ENCODE measurements at places on chromosomes 12 and 14. TPM values are rescaled to one million over a fixed set of nuclear protein-coding genes. Genes with fewer than 3 reads are reported as not detected.
A peak's percentile ranks its signal among the peaks of the same experiment; 100 is the strongest.

- no peak overlapping the region for H3K27ac ChIP-seq
- no peaks in the 10 kb centered on the region for H3K4me1 ChIP-seq
- H3K27me3 ChIP-seq, result no peaks in the 10 kb centered on the region
- H3K4me3 ChIP-seq, result no peak overlapping the region
These were observed 213.3 kb upstream of the TMTC1 start for GRCh38 chr12:29996993-29997392.

Gene USP44
- 8.2 TPM for total RNA-seq

Gene GPRC5D
- total RNA-seq, result not detected

GRCh38 chr12:6959805-6960592 is 8.8 kb downstream of the PTPN6 start:
- DNase-seq, result no peak
- no peaks in the 10 kb centered on the region for H3K27me3 ChIP-seq
- no peak overlapping the region for H3K4me3 ChIP-seq
- peak overlapping the region; percentile 98 for H3K27ac ChIP-seq
- no peaks in the 10 kb centered on the region for H3K36me3 ChIP-seq

- no peaks in the 10 kb centered on the region for H3K36me3 ChIP-seq
- H3K4me1 ChIP-seq, result no peaks in the 10 kb centered on the region
- H3K4me3 ChIP-seq, result no peak overlapping the region
- no peak for DNase-seq
- H3K27ac ChIP-seq, result no peak overlapping the region
These were observed 193.4 kb downstream of the RASSF9 start for GRCh38 chr12:85642808-85643207.

GRCh38 chr14:101184104-101184455 is 280.6 kb upstream of the RTL1 start:
- H3K4me3 ChIP-seq, result no peak overlapping the region
- no peaks in the 10 kb centered on the region for H3K4me1 ChIP-seq
- no peaks in the 10 kb centered on the region for H3K36me3 ChIP-seq
- DNase-seq, result peak; percentile 7

Gene RIN3
- total RNA-seq, result 10.7 TPM

GRCh38 chr12:78204926-78205325 is 374.2 kb downstream of the NAV3 start:
- H3K4me3 ChIP-seq, result no peak overlapping the region
- no peaks in the 10 kb centered on the region for H3K27me3 ChIP-seq
- no peak for DNase-seq
- H3K4me1 ChIP-seq, result no peaks in the 10 kb centered on the region
- H3K36me3 ChIP-seq, result peaks cover 5% of the 10 kb centered on the region

DNA sequence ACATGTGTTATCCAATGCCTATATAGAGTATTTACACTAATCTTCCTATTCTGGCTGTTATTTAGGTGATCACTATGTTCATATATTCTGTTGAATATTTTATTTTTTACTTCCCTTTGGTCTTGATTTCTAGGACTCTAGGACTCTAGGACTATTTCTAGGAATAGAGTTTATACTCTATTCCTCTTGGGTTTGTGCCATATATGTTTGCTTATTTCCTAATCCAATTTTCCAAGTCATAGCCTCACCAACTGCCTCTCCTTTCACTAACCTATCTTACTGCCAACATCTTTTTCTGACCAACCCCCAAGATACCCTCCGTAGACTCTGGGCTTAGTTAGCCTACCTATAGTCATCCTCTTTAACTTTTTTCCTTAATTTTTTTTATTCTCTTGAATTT is 28.5 kb downstream of the ARF6 start:
- no peaks in the 10 kb centered on the region for H3K27me3 ChIP-seq
- DNase-seq, result no peak
- no peak overlapping the region for H3K27ac ChIP-seq
- no peaks in the 10 kb centered on the region for H3K36me3 ChIP-seq
- H3K4me3 ChIP-seq, result no peak overlapping the region

Gene OTOGL
- 0.16 TPM for total RNA-seq

Gene ACADS
- 114 TPM for total RNA-seq

Gene TAS2R43
- 6.1 TPM for total RNA-seq

- no peak overlapping the region for H3K27ac ChIP-seq
- no peaks in the 10 kb centered on the region for H3K27me3 ChIP-seq
- H3K36me3 ChIP-seq, result peaks cover 38% of the 10 kb centered on the region
- DNase-seq, result no peak
- H3K4me3 ChIP-seq, result no peak overlapping the region
These were observed 13.6 kb downstream of the SFSWAP start for GRCh38 chr12:131724534-131724933.

Gene VPS29
- total RNA-seq, result 96.7 TPM

GRCh38 chr12:125013816-125014442 is 20.5 kb downstream of the BRI3BP start:
- H3K4me1 ChIP-seq, result no peaks in the 10 kb centered on the region
- no peak for DNase-seq
- no peaks in the 10 kb centered on the region for H3K36me3 ChIP-seq
